ENCODE measurements at places on chromosomes 13 and 19.

DNA sequence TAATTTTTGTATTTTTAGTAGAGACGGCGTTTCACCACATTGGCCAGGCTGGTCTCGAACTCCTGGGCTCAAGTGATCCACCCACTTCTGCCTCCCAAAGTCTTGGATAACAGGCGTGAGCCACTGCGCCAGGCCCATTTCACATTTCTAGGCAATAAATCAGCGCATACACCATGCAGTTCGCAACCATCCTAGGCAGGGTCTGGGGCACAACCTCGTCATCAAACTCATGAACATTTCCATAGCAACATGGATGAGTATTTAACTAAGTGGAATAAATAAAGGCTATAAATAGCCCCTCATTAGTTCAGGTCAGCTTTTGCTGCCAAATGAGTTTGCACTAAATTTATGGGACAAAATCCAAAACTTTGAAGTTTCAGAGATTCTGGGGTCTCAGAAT lies 8.2 kb downstream of the MEIS3 start:
- DNase-seq: no peak

GRCh38 chr19:42634409-42635232 lies 39.9 kb upstream of the CEACAM8 start:
- no peak for DNase-seq

DNA sequence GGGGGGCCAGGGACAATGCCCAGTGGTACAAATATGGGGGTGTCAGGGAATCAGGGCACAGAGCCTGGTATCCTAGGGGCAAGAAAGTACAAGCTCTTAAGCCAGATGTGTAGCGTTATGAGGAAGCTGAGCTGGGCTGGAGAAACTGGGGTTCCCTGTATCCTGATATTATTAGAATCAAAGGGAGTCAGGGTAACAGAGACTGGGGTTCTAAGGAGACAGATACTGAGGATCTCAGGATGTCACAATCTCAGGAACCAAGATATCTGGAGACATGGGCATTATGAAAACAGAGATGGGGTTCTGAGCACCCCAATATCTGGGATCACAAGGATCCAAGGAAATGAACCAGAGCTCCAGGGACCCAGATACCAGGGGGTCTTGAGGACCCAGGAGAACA lies 784 bp downstream of the BCL3 start:
- DNase-seq: no peak

DNA sequence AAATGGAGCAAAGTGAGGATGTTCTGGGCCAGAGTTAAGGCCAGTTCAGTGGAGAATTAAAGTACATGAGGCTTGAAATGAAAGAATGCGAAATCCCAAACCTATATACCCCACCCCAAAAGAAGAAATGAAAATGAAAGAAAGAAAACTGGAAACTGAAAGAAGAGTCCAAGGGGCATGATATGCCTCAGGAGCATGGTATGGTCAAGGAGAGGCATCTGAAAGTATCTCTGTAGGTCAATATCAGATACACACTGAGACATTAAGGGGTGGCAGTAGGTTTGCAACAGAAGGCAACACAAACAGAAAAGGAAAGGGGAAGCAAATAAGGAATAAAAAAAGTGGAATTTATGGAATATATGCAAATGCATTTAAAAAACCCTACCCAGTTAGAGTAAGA lies 166.5 kb downstream of the COG6 start:
- DNase-seq: no peak
